ENCODE measurements at places on chromosomes 5 and 9.

DNA sequence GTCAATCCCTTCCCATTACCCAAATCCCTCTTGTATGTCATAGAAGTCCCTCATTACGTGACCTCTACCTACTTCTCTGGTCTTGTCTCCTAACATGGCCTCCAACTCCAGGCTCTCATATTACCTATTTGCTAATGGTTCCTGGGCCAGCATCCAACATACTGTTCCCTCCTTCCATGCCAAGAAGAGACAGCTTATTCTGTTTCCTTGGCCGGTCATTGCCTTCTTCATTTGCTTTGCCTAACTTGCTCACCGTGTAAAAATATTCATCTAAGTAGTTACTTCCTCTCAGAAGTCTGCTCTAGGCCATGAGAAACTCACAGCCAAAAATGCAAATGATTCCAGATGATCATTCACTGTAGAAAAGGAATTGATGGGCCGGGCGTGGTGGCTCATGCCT lies 8.9 kb upstream of the IL6ST start:
- peaks cover 21% of the 10 kb centered on the region for H3K4me1 ChIP-seq
- H3K4me3 ChIP-seq: no peak overlapping the region
- H3K36me3 ChIP-seq: peaks cover 2% of the 10 kb centered on the region
- no peak for DNase-seq

- no peak for DNase-seq
- no peaks in the 10 kb centered on the region for H3K36me3 ChIP-seq
- H3K27me3 ChIP-seq: no peaks in the 10 kb centered on the region
- no peaks in the 10 kb centered on the region for H3K4me1 ChIP-seq
- no peak overlapping the region for H3K27ac ChIP-seq
Observed at GRCh38 chr9:76859860-76860259, 46.1 kb downstream of the PRUNE2 start.

GRCh38 chr5:132479111-132479951 lies 11.2 kb downstream of the IRF1 start:
- H3K27me3 ChIP-seq: no peaks in the 10 kb centered on the region
- peaks cover 44% of the 10 kb centered on the region for H3K36me3 ChIP-seq
- H3K4me1 ChIP-seq: peaks cover 79% of the 10 kb centered on the region
- H3K27ac ChIP-seq: peak overlapping the region; percentile 83
- H3K4me3 ChIP-seq: no peak overlapping the region

- H3K36me3 ChIP-seq: peaks cover 55% of the 10 kb centered on the region
- no peak overlapping the region for H3K4me3 ChIP-seq
- H3K27me3 ChIP-seq: no peaks in the 10 kb centered on the region
- peaks cover 87% of the 10 kb centered on the region for H3K4me1 ChIP-seq
- peak overlapping the region; percentile 90 for H3K27ac ChIP-seq
Observed at GRCh38 chr5:172167895-172168294, 20.1 kb downstream of the STK10 start.

DNA sequence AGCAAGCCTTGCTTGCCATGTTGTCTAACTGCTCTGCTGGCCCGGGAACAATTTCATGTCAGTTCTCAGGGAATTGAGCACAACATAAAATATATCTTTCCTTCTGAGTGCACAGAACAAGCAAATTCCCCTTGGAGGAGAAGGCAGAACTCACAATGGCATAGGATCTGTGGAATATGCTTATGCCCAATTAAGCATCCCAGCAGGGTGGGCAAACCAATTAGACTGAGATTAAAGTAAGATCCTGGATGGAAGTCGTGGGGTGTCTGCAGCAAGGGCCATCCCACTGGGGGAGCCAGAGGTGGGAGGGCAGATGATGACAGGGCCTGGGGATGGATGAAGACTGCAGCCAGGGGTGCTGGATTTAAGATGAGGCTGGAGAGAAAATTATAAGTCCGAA lies 114.1 kb downstream of the BRINP1 start:
- no peak overlapping the region for H3K4me3 ChIP-seq
- H3K36me3 ChIP-seq: no peaks in the 10 kb centered on the region
- H3K4me1 ChIP-seq: no peaks in the 10 kb centered on the region
- no peak overlapping the region for H3K27ac ChIP-seq

DNA sequence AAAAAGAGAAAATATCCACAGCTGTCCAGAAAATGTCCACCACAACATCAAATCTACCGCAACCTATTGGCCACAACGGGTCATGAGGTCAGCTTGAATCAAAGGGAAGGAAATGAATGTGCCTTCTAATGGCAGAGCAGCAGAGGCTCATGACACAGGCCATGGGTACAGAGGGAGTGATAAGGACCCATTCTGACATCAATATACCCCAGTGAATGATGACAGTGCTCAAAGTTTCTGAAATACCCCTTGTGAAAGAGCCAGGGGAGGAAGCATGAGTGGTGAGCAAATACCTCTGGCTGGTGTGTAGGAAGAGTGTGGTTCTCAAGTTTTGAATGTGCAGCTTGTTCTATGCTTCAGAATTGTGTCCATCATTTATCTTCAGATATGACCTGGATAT lies 348.2 kb downstream of the IRX1 start:
- H3K27ac ChIP-seq: no peak overlapping the region
- no peaks in the 10 kb centered on the region for H3K27me3 ChIP-seq
- H3K4me3 ChIP-seq: no peak overlapping the region
- no peak for DNase-seq
- no peaks in the 10 kb centered on the region for H3K4me1 ChIP-seq

DNA sequence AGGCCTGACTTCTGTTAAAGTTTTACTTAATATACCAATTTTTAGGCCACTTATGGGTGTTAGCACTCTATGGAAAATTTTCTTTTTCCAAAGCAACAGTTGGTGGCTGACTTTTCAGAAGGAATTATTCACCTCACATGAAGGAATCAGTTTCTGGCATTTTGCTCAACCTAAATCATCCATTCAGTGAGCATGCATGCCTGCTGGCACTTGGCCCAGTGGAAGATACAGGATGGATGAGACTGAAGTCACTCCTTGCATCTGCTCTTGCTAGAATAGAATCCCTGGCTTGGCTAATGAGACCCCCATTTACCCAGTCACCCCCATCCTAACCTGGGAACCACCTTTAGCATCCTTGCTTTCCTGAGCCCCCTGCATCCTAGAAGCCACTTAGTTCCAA lies 131.7 kb downstream of the WDR41 start:
- no peak overlapping the region for H3K27ac ChIP-seq
- no peak for DNase-seq
- no peak overlapping the region for H3K4me3 ChIP-seq
- peaks cover 4% of the 10 kb centered on the region for H3K27me3 ChIP-seq
- H3K4me1 ChIP-seq: peaks cover 21% of the 10 kb centered on the region

- H3K36me3 ChIP-seq: peaks cover 11% of the 10 kb centered on the region
- no peaks in the 10 kb centered on the region for H3K4me1 ChIP-seq
- no peak overlapping the region for H3K4me3 ChIP-seq
- H3K27ac ChIP-seq: no peak overlapping the region
Observed at GRCh38 chr9:69221036-69221435, 47.0 kb downstream of the TJP2 start.

GRCh38 chr9:108271646-108272348 lies 584.0 kb downstream of the ACTL7B start:
- H3K4me3 ChIP-seq: no peak overlapping the region
- H3K4me1 ChIP-seq: no peaks in the 10 kb centered on the region
- no peak for DNase-seq
- H3K27ac ChIP-seq: no peak overlapping the region
- no peaks in the 10 kb centered on the region for H3K27me3 ChIP-seq
- H3K36me3 ChIP-seq: no peaks in the 10 kb centered on the region
